Right renal pelvis (tissue), 4 donors: ENCODE measurements at places on chromosomes 4 and X. TPM values are rescaled to one million over a fixed set of nuclear protein-coding genes. Genes with fewer than 3 reads are reported as not detected.

DNA sequence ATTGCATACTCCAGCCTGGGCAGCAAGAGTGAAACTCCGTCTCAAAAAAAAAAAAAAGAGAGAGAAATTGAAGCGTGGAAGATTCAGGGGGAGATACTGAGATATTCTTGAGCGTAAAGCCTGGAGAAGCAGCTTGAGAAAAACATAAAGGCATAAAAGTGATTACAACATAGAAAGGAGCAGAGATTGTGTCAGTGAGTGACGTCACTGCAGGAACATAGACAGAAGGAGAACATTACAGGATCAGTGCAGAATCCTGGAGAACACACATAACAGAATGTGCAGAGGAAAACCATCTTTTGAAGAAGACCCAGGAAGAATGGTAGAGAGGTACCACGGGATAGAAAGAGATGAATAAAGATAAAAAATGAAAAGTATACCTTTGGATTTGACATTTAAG lies 147.0 kb downstream of the APBB2 start:
- no peak for DNase-seq

DNA sequence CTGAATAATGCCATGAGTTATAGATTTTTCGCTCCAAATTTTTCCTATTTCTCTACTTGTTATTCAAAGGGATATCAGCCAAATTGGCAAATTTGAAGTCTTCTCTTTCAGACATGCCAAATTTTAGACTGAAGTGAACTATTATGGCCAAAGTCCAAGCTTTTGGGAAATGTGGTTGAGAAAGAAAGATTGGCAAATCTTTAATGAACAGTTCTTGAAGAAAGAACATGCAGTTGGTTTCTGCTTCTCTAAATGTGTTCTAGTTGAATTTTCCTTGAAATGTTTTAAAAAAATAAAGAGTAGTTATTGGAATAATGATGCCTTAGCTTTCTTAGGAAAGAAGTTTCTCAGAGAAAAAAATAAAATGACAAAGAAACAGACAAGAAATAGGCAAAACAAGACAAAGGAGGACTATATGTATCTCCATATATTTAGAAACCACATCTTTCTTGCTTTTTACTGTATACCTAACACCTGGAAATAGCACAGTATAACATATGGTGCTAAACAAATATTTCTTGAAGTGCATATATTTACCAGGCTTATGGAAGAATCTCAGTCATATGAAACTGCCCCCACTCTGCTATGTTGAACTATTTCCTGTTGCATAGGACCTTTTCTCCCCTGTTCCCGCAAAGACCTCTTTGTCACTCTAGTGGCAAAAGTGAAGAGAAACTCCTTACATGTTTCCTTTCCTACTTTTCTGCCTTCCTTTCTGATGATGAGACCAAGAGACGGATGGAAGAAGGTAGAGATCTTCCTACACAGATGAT lies 250.0 kb downstream of the ARHGAP24 start:
- no peak for DNase-seq

The CTAG2 gene
- not detected for polyA plus RNA-seq

The FAM114A1 gene
- 35.0 TPM for polyA plus RNA-seq

The HEPH gene
- 47.6 TPM for polyA plus RNA-seq

- DNase-seq = no peak
Measured at GRCh38 chrX:16278927-16279326, 111.6 kb downstream of the MAGEB17 start.

DNA sequence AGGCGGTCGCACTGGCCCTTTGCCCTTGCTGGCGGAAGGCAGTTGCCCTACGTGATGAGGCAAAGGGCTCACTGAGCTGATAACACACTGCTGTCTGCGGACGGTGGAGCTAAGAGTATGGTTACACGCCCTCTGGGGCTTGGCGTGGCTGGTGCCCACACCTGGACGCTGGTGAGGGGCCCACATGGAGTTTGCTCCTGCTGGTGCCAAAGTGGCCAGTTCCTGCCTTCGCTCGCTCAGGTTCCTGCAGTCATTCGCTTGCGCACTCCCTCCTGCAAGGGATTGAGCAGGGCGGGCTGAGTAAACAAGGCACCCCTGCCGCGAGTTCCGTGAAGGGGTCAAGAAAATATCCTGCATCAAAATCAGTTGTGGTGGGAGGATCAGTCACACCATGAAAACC lies 18.4 kb downstream of the SPARCL1 start:
- no peak for DNase-seq

GRCh38 chrX:156002507-156002906 lies 5.0 kb downstream of the IL9R start:
- DNase-seq = no peak

The CLTRN gene
- polyA plus RNA-seq = 21.6 TPM

The IQCM gene
- not detected for polyA plus RNA-seq

The TACR3 gene
- polyA plus RNA-seq = 2.7 TPM

The COL25A1 gene
- 23.9 TPM for polyA plus RNA-seq

The HMX1 gene
- not detected for polyA plus RNA-seq

DNA sequence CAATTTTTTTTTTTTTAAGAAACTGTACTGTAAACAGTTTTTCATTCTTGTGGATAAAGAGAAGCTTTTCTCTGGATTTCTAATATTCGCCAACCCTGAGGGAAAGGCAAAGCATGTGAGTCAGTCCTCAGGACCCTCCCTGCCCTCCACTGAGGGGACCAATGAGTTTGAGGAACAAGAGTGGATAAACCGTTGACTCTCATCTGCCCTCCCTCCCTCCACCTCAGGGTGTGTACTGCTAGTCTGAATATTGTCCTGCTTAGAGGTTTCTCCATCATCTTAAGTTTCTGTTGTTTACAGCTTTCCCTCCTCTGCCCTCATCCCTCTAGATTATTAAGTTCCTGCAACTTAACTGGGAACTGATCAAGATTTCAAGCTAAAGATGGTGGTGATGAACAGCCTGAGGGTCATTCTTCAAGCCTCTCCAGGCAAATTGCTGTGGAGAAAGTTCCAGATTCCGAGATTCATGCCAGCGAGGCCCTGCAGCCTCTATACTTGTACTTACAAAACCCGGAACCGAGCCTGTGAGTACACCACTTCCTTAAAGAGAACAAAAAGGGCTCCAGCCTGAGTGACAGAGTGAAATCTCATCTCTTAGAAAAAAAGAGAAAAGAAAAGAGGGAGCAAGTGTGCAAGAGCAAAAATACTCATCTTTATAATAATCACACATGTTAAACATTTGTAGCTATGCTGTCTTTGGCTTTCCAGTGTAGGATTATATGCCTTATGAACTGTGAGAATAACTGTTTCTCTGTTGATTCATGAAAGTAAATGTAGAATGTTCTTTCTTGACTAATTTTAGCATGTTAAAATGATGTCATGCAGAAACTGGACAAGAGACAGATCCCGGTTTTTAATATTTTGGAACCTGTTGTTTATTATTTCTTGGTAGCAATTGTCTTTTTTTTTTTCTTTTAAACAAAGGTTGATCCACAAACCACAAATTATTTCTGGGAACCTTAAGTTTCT lies 11.9 kb downstream of the CA5B start:
- no peak for DNase-seq

The RS1 gene
- polyA plus RNA-seq = 0.06 TPM
